ENCODE measurements at places on chromosomes 12 and 14. TPM values are rescaled to one million over a fixed set of nuclear protein-coding genes. Genes with fewer than 3 reads are reported as not detected.

- DNase-seq, result no peak
Measured at GRCh38 chr14:71521238-71522135, 410.7 kb upstream of the RGS6 start.

- DNase-seq, result peak; percentile 86
Measured at GRCh38 chr12:124506145-124506831, 61.1 kb downstream of the NCOR2 start.

DNA sequence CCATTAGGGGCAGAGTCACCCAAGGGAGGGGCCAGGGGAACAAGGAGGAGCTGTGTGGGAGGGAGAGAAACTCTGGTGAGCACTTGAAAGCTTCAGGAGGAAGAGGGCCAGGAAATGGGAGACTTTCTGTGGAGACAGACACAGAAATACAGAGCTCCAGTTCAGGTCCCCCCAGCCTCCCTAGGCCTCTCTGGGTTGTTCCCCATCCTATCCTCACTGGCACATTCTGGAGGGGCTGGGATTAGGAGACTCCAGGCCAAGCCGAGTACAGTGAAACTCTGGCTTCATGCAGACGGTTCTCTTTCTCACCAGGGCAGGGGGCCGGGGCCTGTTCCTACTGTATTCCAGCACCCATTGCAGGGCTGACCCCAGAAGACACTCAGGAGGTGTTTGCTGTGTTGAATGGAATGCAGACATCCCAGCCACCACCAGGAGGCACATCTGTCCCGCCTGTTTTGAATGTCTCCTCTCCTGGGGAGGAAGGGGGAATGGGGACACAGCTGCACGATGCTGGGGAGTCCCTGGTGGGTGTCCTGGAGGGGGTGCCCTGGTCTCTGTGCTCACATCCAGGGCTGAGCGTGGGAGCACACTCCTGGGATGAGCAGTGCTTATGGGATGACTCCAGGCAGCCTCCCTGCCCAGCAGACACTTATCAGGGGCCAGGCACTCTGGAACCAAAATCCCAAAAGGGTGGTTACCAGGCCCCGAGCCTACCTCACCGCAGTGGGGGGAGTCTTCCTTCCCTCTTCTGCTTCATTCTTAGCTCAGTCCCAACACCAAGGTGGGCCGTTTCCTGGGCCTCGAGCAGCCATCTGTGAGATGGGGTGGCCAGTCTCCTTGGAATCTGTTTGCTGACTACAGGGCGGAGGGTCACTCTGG, 5.5 kb upstream of the KRT84 start:
- no peak for DNase-seq

GRCh38 chr12:49091056-49091835, 3.4 kb downstream of the DHH start:
- peak; percentile 64 for DNase-seq

GRCh38 chr14:45698462-45699134, 445.6 kb upstream of the MIS18BP1 start:
- DNase-seq, result no peak

DNA sequence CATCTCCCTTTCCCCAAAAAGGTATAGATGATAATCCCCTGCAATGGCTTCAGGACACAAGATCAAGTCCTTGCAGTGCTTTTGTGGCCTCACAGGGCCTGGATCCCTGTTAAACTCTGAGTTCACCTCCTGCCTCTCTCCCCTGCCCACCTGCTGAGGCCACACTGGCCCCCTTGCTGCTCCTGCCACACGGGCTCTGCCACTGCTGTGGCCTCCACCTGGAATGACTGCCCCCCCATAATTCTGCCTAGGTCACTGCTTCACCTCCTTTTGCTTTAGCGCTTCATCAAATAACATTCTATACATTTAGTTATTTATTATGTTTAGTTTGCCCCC, 653 bp upstream of the IFI27 start:
- DNase-seq, result peak; percentile 14

GRCh38 chr14:99322731-99323599, 51.0 kb upstream of the BCL11B start:
- DNase-seq, result no peak

Gene FGF23
- polyA plus RNA-seq, result not detected
